ENCODE measurements at places on chromosomes 5 and 9.

DNA sequence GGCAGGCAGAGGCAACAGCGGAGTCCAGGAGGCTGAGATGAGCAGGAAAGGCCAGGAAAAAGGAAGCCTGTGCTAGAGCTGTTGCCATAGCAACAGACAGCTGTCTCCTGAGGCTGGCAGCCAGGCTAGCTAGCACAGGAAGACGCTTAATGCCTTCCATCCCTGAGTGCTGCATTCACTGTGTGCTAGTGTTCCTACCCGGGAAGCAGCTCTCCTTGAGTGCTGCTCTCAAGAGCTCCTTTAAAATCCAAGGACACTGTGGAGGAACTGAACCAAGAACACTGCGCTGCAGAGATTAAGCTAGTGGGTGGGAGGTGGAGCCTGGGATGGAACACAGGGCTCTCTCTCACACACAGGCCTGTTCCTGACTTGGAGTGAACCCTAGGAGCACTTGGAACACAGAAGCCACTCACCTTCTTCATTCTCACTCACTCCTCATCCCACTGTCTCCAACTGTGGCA is 53.5 kb upstream of the IL7R start:
- peak; percentile 75 for DNase-seq

GRCh38 chr9:29290516-29290915 is 1717.2 kb upstream of the C9orf72 start:
- no peak for DNase-seq

- DNase-seq, result peak; percentile 91
Measured at GRCh38 chr5:169650701-169651331, 13.7 kb downstream of the DOCK2 start.

DNA sequence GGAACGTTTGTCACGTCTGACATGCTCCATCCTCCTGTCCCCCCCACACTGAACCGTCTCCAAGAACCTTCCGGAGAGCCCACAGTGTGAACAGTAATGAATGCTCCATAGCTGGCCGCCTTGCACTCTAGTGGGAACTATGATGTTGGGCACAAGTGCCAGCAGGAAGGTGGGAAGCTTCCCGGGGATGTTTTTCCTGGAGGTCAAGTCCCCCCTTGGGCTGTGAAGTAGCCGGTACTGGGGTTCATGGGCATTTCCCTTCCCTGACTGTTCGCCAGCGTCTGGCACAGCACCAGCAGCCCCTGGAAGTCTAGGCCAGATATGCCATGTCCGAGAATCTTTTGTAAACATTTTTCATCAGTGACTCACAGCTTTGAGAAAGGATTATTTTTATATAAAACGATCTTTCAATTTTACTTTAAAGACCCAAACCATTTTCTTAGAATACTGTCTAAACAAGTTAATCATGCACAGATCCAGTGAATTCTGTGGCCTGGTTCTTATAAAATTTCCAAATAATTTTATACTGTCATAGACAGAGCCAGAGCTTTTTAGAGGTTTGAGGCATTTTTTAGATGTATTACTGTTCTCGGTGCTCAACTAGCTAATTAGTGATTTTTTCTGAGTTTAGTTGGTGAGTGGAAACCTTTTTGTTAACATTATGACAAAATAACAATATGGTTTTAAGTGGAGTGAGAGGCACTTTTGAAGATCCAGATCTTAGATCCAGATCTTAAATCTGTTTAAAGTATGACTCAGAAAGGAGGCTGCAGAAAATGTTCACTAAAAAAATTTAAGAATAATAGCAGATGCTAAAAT is 11.6 kb downstream of the ABL1 start:
- DNase-seq, result peak; percentile 94

- DNase-seq, result no peak
Measured at GRCh38 chr9:113611461-113612215, 148.1 kb downstream of the RGS3 start.

DNA sequence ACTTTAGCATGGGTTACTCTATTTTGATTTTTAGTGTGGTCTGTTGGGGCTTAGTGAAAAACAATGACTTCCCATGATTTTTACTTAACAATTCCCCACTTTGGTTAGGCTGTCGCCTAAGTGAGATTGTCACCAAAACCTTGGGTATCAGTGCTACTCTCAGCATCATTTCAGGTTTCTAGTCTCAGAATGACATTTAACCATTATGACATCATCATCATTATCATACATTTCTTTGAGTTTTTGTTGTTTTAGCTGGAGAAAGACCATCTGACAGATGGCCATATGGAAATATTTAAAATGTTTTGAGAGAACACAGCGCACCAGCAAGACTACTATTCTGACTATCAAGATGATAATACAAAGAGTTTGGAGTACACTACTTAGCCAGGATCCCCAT is 551.0 kb upstream of the PTPRD start:
- no peak for DNase-seq

GRCh38 chr5:79612667-79613198 is 492 bp downstream of the TENT2 start:
- no peak for DNase-seq

DNA sequence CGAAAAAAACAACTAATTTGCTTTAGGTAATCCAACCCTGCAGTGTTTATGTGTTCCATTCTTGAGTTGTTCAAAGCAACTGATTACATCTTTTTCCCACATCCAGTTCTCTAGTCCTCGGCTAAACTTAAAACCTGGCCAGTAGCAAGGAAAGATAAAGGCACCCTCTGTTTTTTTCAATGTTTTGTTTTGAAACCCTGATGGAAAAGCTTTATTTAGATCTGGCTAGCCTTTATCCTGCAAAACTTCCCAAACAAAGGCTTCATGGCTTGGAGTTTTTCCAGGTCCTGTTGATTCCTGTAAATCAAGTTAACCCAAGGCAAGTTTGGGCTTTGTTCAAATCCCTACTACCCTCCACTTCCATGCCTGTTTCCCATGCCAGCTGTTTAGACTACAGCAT is 105.1 kb downstream of the CEMIP2 start:
- no peak for DNase-seq

DNA sequence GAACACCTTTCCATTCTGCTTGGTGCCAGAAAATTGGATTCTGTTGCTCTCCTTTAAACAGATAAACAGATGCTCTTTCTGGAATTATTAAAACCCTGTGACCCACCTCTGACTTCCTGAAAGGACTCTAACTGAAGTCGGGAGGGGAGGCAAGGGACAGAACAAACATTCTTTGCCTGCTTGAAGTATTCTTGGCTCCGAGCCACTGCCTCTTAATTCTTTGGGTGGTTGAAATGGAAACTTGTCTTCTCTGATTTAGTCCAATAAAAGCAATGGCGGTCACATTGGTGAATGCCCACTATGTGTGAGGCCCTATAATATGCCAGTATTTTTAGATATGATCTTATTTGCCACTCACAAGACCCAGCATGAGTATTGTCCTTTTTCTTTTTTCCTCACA is 236.8 kb downstream of the SLIT3 start:
- DNase-seq, result no peak

GRCh38 chr9:121156263-121156731 is 45.4 kb downstream of the RAB14 start:
- DNase-seq, result peak; percentile 58

DNA sequence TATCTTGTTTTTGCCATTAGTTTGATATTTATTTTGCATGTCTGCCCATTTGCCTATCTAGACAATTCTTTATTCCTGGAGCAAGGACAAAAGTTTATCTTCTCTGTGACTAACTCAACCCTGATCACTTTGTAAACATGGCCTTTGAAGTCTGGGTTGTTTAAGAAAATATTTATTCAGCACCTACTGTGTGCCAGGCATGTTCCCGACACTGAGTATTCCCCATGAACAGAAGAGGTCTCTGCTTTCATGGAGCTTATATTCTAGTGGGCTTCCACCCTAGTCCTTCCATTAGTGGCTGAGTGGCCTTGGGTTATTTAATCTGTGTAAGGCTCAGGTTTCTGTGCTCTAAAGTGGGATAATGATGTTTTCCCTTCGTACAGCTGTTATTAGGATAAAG is 49.7 kb downstream of the SEMA6A start:
- no peak for DNase-seq

GRCh38 chr5:83595217-83595616 is 123.7 kb downstream of the VCAN start:
- peak; percentile 11 for DNase-seq

- DNase-seq, result peak; percentile 74
Measured at GRCh38 chr9:16509997-16510396, 360.5 kb downstream of the BNC2 start.

DNA sequence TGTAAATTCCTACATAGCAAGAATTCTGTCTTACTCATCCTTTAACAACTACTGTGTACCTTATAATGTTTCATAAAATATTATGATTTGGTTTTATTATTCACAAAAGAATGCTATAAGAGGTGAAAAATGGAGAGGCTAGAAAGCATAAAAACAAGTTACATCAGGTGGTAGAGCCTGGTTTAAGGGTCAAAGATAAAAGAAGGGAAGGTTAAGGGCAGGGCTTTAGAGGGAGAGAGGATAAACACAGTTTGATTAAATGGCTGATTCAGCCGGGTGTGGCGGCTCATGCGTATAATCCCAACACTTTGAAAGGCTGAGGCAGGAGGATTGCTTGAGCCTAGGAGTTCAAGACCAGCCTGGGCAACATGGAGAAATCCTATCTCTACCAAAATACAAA is 40.4 kb upstream of the HSPB3 start:
- DNase-seq, result no peak

DNA sequence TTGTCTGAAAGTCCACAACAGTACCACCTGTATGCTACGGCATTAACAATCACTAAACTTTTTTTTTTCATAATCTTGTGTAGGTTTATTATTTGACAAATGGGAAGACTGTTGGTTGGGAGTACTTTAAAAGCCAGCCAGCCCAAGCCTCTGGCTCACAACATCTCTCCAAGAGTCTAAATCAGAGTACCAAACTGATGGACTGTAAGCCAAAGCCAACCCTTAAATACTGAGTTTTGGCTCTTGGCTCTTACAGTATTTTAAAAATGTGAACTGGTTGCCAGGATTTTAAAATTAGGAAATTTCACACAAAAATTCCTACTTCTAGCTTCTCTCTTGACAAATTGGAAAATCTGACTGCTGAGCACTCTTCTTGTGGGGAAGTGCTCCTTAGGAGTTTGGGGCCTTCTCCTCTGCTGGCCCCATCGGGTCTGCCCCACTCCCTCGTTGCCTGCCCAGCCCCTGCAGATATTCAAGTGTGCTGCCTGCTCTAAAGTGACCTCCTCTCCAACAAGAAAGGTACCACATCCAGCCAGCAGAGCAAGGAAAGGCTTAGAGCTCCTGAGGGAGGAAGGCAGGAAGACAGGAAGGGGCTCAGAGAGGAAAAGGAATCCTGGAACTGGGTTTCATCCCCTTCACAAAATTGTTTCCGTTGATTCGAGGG is 21.8 kb upstream of the TMOD1 start:
- no peak for DNase-seq

DNA sequence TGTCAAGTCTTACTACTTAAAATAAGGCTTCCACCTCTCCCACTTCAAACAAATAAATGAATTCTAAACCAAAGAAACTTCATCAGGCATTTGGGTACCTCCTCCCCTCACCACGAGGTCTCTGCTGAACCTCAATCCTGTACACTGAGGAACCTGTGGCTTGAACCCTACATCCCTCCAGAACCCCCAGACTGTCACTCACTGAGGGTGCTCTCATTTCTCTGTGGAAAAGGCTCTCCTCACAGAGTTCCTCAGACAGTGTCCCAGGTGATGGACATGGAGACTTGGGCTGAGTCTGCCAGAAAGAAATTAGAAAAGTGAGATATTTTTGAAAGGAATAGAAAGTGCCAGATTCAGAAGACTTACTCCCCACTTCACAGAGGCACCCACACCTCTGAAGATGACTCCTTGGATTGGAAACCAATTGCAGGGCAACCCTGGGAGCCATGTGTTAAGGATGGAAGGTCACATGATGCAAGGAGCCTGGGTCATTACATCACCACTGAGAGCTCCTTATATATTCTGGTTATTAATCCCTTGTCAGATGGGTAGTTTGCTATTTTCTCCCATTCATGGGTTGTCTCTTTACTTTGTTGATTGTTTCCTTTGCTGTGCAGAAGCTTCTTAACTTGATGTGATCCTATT is 19.8 kb downstream of the MLANA start:
- peak; percentile 9 for DNase-seq

- peak; percentile 79 for DNase-seq
Measured at GRCh38 chr9:104074876-104075275, 19.2 kb upstream of the SMC2 start.

DNA sequence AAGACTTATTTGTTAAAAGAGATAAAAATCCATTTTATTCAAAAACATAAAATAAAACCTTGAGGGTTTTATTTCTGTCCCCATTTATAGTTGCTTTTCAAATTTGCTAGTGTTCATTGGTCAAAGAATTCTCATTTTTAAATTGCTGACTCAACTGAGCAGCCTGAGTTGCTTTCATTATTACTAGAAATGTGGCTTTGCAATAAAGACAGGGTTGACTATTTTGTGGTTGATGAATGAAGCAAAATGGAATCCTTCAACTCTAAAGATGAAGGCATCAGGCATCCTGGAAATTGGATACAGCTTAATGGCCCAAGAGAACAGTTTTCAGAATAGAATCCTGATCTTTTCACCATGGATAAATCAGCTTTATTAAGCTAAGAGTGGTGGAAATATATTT is 23.9 kb upstream of the PPP3R2 start:
- peak; percentile 10 for DNase-seq

Measured in ELR (cell line).